ENCODE measurements at places on chromosomes 4 and X.
A peak's percentile ranks its signal among the peaks of the same experiment; 100 is the strongest.

GRCh38 chrX:94932278-94932965, 1258.4 kb downstream of the FAM133A start:
- no peak for DNase-seq

DNA sequence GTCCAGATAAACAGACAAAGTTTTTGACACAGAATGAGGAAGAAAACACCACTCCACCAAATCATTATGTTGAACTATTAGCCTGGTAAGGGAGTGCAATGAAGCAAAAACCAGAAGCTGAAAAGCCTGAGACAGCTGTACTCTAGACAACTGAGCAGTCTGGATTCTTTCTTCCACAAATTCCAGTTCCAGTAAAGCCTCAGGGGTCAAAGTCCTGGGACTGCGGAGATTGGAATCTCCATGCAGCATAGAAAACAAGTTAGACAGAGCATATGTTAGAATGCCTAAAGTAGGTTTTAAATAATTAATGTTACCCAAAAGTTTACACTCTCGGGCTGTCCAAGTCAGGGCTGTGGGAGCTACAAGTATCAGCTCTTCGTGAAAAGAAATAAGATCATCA, 263.2 kb downstream of the TECRL start:
- no peak for DNase-seq

- no peak for DNase-seq
Measured at GRCh38 chr4:163482190-163482589, 8.6 kb upstream of the TKTL2 start.

DNA sequence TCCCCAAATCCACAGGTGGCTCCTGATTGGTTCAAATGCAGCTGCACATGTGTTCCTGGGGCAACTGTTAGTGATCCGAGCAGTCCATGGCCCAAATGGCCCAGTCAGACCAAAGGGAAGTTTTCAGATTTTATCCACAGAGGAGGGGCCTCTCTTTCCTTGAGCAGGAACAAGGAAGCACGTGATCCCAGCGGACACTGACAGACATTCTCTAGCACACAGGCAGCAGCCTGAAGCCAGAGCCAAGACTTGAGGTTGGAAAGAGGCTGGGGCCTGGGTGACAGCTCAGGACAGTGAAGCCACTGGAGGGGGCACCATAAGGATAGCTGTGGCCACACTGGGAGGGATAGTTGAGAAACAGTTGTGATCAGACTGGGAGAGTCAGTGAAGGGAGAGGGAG, 3.5 kb upstream of the ZFP92 start:
- no peak for DNase-seq

DNA sequence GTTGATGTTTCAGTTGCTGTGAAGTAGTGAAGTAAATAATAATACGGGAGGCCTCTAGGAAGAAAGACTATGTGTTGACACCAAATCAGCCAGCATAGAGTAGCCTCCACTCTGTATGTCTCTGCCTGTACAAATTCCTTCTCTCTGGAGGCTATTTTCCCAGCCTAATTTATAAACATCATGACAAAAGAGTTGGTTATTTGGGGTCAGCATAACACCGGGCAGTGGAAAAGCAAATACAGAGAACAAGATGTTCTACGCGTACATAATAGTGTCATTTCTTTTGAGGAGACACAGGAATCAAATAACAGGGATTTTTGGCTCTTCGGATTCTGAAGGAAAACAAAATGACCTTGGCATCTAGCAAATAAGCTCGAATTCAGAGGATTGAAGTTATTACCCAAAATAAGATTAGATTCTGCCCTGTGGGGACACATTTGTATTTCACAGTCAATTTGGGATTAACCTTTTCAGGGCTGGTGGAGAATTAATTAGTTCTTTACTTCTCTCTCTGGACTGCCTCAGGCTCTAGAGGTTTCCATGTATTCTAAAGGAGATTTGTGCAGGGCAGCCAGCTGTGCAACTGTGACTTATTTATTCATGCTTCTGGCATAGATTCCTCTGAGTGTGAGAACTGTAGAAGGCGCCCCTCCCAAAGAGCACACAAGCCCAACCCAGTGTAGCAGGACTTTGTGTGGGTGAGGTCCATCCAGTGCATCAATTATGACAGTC, 14.1 kb upstream of the SYTL4 start:
- DNase-seq, result no peak

- DNase-seq, result no peak
Measured at GRCh38 chr4:150569998-150570535, 11.9 kb upstream of the MAB21L2 start.

DNA sequence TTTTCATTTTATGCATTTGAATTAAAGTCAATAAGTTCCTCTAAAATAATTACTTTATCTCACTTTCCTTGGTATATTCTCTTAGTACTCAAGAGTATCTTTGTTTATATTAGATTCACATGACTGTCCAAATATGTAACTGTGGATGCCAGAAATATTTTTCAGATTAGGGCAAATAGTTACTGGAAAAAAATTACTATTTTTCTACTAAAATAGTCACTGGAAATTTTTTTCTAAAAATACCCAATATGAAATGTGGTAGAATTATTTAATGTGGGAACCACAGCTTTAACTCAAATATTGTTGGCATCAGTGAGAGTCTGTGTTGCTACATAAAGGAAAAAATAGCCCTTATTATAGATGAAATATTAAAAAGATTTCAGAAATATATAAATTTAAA, 70.4 kb upstream of the NMU start:
- DNase-seq, result no peak

DNA sequence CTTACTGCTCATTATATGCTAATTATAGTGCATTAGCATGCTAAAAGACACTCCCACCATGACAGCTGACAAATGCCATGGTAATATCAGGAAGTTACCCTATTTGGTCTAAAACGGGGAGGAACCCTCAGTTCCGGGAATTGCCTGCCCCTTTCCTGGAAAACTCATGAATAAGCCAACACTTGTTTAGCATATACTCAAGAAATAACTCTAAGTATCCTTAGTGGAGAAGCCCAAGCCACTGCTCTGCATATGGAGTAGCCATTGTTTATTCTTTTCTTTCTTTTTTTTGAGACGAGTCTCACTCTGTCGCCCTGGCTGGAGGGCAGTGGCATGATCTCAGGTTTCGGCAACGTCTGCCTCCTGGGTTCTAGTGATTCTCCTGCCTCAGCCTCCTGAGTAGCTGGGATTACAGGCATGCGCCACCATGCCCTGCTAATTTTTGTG, 15.5 kb downstream of the NUDT6 start:
- no peak for DNase-seq

- DNase-seq, result no peak
Measured at GRCh38 chr4:35818520-35818919, 425.8 kb downstream of the ARAP2 start.

DNA sequence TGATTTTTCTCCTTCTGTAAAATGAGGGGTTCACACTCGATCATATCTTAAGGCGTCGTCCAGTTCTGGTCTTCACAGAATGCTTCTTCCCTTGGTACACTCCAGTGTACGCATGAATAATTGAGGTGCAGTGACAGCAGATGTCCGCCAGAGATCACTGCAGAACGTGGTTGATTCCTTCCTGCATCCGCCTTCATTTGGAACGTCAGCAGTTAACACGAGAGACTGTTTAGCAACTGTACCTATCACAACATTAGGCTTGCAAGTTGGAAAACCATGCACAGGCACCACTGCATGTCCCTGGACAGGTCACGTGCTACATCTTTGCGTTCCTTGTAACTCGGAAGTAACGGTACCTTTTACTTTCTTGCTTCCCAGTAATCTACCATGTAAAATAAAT, 66.0 kb upstream of the GEMIN8 start:
- peak; percentile 3 for DNase-seq

DNA sequence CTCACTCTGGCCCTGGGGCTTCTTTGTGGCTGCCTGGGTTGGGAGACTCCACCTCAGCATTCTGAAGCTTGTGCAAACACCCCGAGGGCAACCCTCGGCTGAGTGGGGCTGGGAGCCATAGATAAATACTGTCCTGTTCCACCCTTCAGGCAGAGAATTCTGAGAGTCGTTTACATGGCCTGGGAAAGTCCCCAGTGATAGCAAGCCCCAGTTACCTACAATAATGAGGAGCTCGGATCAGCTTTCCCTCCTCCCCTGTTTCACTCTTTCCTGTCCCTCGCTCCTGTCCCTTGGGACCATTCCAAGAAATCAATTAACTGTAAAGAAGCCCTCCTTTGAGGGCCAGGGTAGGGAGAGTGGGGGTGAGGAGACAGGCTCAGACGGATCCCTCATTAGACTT, 31.6 kb upstream of the DDX3X start:
- DNase-seq, result no peak

DNA sequence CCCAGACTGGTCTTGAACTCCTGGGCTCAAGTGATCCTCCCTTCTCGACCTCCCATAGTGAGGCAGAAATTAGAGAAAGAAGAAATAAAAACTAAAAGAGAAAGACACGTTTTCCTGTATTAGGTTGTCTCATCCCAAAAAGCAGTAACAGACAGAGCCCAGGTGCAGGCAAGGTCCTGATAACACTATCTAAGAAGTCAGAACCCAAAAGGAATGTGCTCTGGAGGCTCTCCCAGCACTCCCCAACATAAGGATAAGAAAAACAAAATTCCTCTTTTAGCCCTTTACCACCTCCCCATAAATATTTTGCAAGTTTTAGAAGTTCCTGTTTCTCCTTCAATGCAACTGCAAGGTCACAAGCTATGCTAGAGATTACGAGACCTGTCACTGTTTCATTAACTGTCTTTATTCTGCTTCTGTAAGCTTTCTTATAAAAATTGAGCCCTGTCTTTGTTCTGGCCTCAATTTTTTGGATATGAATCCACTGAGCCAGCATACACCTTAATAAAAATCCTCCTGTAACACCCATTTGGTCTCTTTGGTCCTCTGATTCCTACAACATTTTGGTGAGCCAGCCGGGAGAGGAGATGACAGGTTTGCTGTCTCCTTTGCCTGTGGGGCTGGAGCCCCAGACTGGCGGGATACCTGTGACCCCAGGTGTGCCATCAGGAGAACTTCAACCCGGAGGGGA, 25.9 kb downstream of the LIAS start:
- no peak for DNase-seq

GRCh38 chrX:72301781-72302180, 3.9 kb downstream of the CITED1 start:
- no peak for DNase-seq

- no peak for DNase-seq
Measured at GRCh38 chr4:189053621-189054020, 887.1 kb upstream of the FRG1 start.

DNA sequence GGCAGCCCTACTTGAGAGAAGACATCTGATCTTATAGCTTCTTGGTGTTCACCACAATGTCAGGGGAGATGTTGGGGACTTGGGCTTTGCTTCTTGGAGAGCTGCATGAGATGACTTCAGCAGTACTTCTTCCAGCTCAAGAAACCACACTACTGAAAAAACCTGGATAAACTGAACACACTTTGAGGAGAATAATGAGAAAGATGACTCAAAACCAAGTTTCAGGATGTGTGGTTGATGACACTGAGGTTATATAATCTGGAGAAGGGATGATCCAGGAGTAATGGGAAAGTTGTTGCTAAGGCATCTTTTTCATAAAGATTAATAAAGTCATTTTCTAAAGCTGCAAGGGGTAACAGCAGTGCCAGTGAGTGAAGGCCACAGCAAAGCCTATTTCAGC, 58.4 kb upstream of the PNPLA4 start:
- no peak for DNase-seq

DNA sequence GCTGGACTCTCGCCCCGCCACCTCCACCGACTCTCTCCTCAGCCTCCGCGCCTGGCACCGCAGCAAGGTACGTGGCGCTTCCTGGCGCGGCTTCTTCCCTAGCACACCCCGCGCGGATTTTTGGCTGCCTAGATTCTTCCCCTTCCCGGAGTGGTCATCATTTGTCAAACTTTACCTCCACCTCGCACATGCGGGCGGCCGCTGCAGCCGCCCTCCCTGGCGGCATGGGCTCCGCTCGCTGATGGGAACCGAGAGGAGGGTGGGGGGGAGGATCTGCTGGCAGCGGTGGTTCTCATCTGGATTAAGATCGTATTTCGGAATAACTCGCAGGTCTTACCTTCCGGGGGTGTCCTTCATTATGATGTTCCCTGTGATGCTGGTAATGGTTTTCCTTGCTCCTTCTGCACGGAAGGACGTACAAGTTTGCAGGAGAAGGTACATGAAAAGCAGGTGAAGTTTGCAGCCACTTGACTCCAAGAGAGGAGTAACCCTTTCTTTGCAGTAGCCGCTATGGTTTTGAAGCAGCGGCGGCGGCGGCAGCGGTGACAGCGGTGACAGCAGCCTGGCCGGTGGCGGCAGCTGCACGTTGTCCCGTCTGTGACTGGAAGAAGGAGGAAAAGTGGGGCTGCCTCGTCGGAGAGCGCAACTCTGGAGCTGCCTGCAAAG, 2183.9 kb upstream of the TENM3 start:
- peak; percentile 10 for DNase-seq
